Hematopoietic multipotent progenitor cell treated with erythropoietin and hydrocortisone succinate and interleukin-3 and kit ligand, for 17 days (in vitro differentiated cells): ENCODE measurements at places on chromosomes 12 and 14.

GRCh38 chr12:114904254-114905003 lies 220.5 kb upstream of the TBX3 start:
- DNase-seq: no peak

- DNase-seq: no peak
Measured at GRCh38 chr12:115840159-115840558, 437.3 kb downstream of the MED13L start.

- no peak for DNase-seq
Measured at GRCh38 chr12:17148706-17149105, 542.7 kb upstream of the LMO3 start.

DNA sequence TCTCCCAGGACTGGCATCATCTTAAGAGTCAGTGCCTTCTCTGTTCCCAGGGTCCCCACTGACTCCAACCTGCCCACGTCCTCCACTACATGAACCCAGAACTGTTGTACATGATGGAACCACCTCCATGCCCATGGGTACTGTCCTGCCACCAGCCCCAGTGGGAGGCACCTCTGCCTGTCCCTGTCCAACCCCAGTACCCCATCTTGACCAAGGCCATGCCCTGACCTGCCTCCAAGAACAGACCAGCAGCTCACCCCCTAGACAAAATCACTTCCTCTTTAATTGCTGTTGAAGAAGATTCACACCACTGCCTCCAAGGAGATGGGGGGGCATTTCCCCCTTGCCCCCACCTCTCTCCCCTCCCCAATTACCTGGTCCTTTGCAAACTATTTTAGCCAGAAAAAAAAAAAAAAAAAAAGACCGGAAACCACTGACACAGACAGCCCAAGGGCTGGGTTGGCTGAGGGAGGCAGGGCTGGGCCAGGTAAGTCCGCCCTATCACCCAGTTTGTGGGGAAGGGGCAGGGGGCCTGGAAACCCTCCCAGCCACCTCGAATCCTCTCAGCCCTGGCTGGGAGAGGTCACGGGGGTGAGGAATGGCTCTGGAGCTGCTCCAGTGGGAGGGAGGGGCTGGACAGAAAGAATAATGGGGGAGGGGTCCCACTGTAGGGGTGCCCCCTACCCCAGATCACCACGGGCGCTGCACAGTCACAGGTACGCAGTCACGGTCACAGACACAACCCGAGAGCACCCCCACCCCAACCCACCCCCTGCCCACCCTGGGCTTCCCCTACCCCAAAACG lies 13.4 kb downstream of the AGAP2 start:
- DNase-seq: no peak

DNA sequence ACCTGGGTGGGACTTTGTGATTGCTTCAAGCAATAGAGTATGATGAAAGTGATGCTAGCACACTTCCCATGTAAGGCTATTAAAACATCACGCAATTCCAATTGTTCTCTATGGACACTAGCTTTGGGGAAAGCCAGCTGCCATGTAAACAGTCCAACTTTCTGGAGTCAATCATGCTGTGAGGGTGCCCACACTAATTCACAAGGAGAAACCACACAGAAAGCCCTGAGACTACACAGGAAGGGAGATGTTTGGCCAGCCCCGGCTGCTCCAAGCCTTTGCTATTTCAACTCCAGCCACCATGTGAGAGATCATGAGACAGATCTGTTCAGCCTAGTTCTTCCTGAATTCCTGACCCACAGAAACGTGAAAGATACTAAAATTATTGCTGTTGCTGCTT lies 96.3 kb downstream of the ST8SIA1 start:
- DNase-seq: no peak

DNA sequence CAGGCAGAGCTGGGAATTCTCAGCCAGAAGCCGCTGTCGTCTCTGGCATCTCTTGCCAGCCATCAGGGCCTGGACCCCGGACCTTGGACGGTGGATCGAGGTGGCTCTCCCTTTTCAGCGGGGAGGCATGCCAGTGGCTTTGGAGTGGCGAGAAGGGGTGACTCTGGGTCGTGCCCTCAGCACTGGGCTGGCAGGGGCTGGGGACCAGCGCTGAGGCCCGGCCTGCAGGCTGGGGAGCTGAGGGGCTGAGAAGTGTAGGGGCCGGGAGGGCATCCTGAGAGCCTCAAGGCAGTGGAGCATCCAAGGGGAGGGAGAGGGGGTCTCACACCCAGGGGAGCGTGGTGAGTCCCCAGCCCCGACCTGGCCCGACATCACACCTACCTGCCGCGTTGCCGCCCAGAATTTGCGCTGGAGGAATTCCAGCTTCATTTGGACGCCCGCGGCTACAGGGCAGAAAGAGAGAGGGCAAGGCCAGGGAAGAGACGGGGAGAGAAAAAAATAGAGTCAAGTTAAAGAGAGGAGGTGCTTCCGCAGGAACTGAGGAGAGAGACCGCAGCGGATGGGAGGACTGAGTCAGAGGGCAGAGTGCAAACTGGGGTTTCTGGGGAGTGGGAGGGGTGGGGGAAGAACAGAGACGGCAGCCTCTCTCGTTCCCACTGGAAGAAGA lies 9.0 kb upstream of the LRTM2 start:
- DNase-seq: no peak

DNA sequence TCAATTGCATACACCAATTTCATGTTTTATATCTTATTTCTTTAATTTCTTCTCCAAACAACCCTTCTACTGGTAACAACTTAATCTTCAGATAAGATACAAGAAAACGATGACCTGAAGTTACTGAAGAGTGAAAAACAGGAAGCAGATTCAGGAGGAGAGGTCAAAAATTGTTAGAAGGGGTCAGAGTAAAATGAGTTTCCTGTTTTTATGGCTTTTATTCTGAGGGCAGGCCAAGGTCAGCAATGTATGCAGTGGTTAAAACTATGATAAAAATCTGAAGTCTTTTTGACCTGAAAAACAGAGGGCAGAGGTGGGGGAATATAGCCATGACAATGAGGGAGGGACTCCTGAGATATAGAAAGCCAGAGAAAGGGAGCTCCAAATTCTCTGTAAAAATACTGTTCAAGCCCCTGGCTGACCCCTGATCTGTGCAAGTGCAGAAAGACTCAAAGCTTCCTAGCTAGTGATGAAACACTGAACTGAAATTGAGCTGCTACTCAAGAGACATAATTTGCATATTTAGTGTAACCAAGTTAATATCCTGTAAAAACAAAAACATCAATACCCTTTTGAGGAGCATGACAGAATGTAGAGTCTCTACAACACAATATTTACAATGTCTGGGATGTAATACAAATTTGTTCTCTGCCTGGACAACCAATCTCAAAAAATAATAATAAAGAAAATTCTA lies 514.3 kb upstream of the SEL1L start:
- DNase-seq: no peak

DNA sequence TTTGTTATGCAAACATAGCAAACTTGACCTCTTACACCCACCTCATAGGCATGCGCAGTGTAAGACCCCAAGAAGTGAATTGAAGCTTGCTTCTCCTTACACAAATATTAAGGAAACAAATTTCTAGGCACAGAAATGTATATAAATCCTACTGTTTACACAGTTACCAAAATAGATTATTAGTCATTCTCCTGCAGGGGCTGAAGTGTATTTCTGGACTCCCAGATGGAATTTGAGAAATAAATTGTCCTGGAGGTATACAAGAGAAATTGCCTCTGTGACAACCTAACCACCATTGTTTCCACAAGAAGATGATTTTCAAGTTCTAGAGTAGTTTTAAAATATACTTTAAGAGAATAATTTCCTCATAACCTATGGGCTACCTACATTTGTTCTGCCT lies 656.0 kb upstream of the MDGA2 start:
- DNase-seq: no peak

- DNase-seq: peak; percentile 36
Measured at GRCh38 chr12:94954029-94954685, 49.3 kb downstream of the NDUFA12 start.
